ENCODE measurements at places on chromosomes 7 and 10.
A peak's percentile ranks its signal among the peaks of the same experiment; 100 is the strongest.

DNA sequence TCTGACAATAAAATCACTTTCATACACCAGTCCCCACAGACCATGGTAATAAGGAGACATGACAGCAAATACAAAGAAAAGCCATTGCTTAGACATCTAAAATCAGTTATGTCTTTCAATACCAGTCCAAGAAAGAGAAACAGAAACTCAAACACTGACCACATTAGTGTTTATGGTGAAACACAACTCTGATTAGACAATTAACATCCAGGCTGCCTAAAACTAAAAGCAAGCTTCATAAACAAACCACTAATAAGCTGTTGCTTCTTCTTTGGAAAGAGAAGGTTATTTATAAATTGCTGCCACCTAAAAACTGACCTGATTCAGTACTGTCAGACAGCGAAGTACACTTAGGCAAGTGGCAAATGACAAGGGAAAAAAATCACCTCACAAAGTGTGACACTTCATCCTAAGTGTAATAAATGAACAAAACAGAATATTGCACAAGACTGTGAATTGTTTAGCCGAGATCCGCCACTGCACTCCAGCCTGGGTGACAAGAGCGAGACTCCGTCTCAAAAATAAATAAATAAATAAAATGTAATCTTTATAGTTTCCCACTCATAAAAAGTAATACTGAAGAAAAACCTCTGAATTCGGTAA lies 277.4 kb downstream of the PARD3 start:
- no peak for DNase-seq

- no peak for DNase-seq
These were observed 15.2 kb downstream of the WNT8B start for GRCh38 chr10:100477970-100478369.

DNA sequence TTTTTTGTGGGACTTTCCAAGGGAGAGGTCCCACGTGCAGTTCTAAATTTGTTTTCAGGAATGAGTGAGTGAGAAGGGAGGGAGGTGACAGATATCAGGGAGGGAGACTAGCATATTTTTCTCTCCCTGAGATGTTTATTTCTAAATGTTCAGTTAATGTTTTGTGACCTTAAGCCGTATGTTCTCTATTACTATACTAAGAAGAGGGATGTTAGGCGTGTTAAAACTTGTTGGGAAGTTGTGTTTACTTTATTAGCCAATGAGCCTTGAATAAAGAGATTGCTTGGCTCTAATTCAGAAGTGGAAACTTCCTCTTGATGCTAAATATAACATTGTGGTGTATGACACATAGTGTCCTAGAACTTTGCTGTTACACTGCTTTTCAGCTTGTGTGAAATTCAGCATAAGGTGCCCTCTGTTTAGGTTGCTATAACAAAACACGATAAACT lies 37.3 kb downstream of the DNAH11 start:
- no peak for DNase-seq

GRCh38 chr10:6204063-6204340 lies 1.3 kb downstream of the PFKFB3 start:
- peak; percentile 36 for DNase-seq

- no peak for DNase-seq
These were observed 483.6 kb downstream of the NRG3 start for GRCh38 chr10:82358486-82359099.

GRCh38 chr10:120285408-120285807 lies 171.6 kb upstream of the PLPP4 start:
- no peak for DNase-seq

DNA sequence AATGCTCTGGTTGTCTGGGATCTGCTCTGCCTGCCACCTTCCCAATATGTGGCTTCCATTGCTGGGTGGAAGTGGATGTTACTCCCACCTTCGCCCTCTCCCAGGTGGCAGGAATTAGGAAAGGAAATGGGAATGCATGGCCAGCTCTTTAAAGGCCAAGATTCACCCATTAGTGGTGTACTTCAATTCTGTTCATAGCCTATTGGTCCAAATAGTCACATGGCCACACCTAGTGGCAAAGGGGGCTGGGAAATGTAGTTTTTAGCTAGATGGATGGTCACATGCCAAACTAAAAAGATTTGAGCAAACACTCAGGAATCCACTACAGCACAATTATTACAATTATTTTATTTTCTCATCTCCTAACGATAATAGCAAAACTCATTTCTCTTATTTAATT lies 135.1 kb downstream of the NPY start:
- DNase-seq = no peak

GRCh38 chr10:130138479-130138866 lies 2.3 kb downstream of the GLRX3 start:
- no peak for DNase-seq

- no peak for DNase-seq
These were observed 20.9 kb downstream of the SLC25A13 start for GRCh38 chr7:96300986-96301385.

- DNase-seq = no peak
These were observed 29.0 kb upstream of the KNDC1 start for GRCh38 chr10:133131053-133131452.
